ENCODE measurements at places on chromosomes 12 and 14.

DNA sequence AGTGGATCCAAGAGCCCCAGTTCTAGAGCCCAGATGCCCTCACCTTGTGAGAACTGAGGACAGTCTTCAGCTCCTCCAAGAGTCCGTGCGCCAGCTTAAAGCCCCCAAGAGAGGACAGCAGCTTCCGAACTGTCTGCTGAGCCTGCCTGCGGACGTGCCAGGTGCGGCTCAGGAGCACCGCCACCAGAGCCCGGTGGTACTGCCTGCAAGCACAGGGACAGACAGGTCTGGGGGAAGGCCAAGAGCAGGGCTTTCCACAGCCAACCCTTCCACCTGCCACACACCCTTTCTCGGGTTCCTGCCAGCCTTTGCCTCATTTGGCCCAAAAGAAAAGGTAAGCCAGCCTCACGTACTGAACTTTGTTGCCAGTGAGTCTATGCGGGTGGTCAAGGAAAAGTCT is 30.2 kb downstream of the GCN1 start:
- DNase-seq = no peak

GRCh38 chr12:111887926-111888745 is 46.1 kb downstream of the MAPKAPK5 start:
- no peak for DNase-seq

GRCh38 chr12:13227191-13227590 is 30.7 kb downstream of the EMP1 start:
- no peak for DNase-seq

DNA sequence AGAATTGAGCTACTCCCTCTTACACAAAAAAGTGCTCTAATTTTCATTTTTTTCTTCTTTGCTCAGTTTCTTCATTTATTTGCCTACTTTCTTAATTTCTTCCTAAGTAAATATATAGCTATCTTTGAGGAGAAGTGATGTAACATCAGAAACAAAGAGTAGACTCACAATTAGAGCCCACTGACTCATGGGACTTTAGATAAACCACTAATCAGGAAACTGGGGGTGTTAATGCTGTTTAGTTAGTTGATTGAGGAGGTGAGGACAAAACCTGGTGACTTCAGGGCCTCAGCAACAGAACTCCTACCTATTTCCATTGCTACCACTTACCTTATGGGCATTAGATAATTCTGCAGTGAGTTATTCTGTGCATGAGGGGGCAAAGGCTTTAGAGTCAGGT is 151.7 kb downstream of the MON2 start:
- DNase-seq = no peak

DNA sequence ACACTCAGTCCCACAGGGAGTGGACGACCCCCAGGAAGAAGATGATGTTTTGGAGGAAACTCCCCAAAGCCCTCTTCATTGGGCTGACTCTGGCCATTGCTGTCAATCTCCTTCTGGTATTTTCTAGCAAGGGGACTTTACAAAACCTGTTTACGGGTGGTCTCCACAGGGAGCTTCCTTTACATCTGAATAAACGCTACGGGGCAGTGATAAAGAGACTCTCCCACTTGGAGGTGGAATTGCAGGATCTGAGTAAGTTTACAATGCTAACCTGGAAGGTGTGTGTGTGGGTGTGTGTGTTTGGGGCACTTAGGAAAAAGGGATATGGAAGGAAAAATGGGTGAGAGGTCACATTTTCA is 416 bp downstream of the GALNT8 start:
- no peak for DNase-seq

DNA sequence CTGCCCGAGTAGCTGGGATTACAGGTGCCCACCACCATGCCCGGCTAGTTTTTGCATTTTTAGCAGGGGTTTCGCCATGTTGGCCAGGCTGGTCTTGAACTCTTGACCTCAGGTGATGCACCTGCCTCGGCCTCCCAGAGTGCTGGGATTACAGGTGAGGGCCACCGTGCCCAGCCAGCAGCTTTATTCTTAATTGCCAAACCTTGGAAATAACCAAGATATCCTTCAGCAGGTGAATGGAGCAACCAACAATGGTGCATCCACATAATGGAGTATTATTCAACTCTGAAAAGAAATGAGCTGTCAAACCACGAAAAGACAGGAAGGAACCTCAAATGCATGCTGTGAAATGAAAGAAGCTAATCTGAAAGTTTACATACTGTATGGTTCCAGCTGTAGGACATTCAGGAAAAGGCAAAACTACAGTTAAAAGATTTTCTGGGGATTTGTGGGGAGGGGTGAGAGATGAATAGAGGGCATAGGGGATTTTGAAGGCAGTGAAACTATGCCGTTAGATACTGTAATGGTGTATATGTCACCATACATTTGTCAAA is 118.8 kb upstream of the CCND2 start:
- DNase-seq = no peak

DNA sequence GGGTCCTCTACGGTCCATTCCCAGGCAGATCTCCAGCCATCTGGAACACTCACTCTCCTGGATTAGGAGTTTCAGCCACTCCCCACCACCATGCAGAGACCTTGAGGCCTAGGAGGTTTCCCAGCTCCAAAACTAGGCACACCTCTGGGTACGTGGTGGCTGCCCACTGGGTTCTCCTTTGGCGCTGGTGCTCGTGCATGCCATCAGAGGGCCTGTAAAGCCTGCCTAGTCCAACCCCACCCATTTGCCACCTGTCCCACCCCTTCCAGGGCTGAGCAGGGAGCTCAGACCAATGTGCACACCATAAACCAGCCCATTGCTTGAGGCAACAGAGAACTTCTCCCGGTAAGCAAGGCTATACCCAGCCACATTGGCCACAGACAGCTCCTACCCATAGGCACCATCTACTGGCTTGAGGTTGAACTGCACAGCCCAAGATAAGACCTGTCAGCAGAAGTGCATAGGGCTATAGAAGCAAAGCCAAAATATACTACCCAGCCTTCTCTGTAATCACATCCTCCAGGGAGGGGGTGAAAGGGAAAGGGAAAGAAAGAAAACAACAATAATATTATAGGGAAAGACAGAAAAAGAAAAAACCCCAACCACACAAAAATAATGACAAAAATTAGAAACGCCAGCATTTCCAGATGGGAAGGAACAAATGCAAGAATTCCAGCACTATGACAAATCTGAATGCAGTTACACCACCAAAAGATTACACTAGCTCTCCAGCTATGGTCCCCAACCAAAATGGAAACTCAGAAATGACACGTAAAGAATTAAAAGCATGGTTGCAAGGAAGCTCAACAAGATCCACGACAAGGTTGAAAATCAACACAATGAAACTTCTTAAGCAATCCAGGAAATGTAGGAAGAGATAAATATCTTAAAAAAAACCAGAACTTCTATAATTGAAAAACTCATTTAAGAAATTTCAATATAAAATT is 111.9 kb upstream of the CCDC175 start:
- DNase-seq = peak; percentile 24

DNA sequence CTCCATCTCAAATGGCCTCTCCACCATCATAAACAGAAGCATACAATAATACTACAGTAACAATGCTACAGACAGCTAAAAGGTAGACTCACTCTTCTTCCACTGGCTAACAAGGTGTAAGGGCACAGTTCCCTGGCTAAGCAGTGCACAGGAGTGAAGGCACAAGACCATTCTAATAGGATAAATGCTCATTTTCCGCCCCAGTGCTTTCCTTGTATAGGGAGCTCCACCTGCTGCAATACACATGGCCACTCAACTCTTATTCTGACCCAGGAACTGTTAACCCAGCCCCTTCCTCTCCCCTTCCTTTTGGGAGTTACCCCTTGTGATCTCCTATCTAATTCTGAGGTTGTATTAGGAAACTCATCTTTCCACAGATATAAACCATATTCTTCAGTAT is 124.6 kb downstream of the KCNK10 start:
- peak; percentile 38 for DNase-seq

- no peak for DNase-seq
These were observed 53.7 kb downstream of the CCNK start for GRCh38 chr14:99534863-99535262.

DNA sequence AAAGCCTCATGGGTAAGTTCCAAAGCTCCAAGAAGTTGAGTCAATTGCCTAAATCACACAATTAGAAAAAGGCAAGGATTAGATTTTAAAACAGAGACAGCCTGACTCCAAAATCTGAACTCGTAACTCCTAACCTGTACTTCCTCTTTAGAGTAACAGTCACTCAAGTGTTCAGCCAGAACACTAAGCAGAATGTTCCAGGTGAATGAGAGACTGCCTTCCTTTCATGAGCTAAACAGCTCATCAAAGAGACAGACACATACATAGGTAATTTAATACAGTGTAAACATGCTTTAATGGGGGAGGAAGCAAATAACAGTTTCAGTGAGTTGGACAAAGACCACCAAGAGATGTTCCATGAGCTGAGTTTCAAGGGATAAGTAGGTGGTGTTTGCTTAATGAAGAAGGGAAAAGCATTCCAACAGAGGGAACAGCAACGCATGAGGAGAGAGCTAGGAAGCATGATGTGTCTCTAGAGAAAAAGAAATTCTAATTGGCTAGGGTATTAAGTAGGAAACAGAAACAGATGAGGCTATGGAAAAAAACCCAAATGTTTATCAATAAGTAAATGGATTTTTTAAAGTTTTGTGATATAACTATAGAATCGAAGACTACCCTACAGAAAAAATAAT is 403.9 kb downstream of the MED13L start:
- no peak for DNase-seq

DNA sequence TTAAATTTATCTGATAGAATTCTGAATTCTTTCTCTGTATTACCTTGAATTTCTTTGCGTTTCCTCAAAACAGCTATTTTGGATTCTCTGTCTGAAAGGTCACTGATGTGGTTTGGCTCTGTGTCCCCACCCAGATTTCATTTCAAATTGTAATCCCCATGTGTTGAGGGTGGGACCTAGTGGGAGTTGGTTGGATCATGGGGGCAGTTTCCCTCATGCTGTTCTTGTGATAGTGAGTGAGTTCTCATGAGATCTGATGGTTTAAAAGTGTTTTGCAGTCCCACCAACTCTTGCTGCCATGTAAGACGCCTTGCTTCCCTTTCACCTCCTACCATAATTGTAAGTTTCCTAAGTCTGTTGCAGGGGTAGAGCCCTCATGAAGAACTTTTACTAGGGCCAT is 34.1 kb upstream of the OR6J1 start:
- DNase-seq = no peak

Data from NCI-H1930 (cell line).